Vein endothelial cell (primary cell): ENCODE measurements at places on chromosomes 3 and 15. TPM values are rescaled to one million over a fixed set of nuclear protein-coding genes. Genes with fewer than 3 reads are reported as not detected.

Gene AKAP13
- 99.0 and 123 TPM in 2 replicates for total RNA-seq

Gene AVEN
- 23.8 and 29.6 TPM in 2 replicates for total RNA-seq

Gene STRIT1
- not detected in 2 replicates for total RNA-seq

Gene ACKR2
- not detected in 2 replicates for total RNA-seq

Gene CLDN16
- under 0.01 TPM in 2 replicates for total RNA-seq

Gene CELSR3
- total RNA-seq = 0.65 and 0.76 TPM in 2 replicates

Gene RAD51
- total RNA-seq = 3.6 and 4.8 TPM in 2 replicates

Gene ANKUB1
- not detected in 2 replicates for total RNA-seq

Gene WDR72
- under 0.01 TPM in 1 of 2 replicates, not detected in the other for total RNA-seq

Gene SYNPR
- not detected in 2 replicates for total RNA-seq

Gene NANOGP8
- 0.38 TPM in 1 of 2 replicates, not detected in the other for total RNA-seq

Gene TRPM1
- 0.38 and 1.3 TPM in 2 replicates for total RNA-seq

Gene RASGRF1
- total RNA-seq = not detected in 2 replicates

Gene TFRC
- 161 and 195 TPM in 2 replicates for total RNA-seq

Gene TRH
- total RNA-seq = not detected in 2 replicates

Gene FEZF2
- total RNA-seq = not detected in 2 replicates

Gene HYAL3
- total RNA-seq = 11.0 and 11.8 TPM in 2 replicates

Gene SEC22C
- 60.8 and 85.9 TPM in 2 replicates for total RNA-seq

Gene ST3GAL6
- 3.3 and 6.0 TPM in 2 replicates for total RNA-seq

Gene SERINC4
- total RNA-seq = under 0.01 TPM in 1 of 2 replicates, not detected in the other

Gene LMAN1L
- not detected in 2 replicates for total RNA-seq

Gene SH2D7
- total RNA-seq = not detected in 2 replicates

Gene ZNF80
- not detected in 2 replicates for total RNA-seq

Gene RTP4
- total RNA-seq = 0.86 and 2.0 TPM in 2 replicates

Gene ZNF860
- 0.98 and 4.0 TPM in 2 replicates for total RNA-seq

Gene CASR
- total RNA-seq = under 0.01 TPM in 1 of 2 replicates, not detected in the other

Gene RAB5A
- total RNA-seq = 119 and 131 TPM in 2 replicates

Gene CA12
- 0.98 and 1.2 TPM in 2 replicates for total RNA-seq

Gene ITIH1
- total RNA-seq = not detected in 2 replicates

Gene SEC22A
- total RNA-seq = 24.2 and 25.2 TPM in 2 replicates

Gene EPHA6
- total RNA-seq = under 0.01 and 0.48 TPM in 2 replicates

Gene SOX14
- total RNA-seq = not detected in 2 replicates

Gene UPK1B
- total RNA-seq = not detected in 2 replicates

Gene VGLL3
- total RNA-seq = 1.6 and 3.4 TPM in 2 replicates
